ENCODE measurements at places on chromosomes 4 and X. TPM values are rescaled to one million over a fixed set of nuclear protein-coding genes. Genes with fewer than 3 reads are reported as not detected.

DNA sequence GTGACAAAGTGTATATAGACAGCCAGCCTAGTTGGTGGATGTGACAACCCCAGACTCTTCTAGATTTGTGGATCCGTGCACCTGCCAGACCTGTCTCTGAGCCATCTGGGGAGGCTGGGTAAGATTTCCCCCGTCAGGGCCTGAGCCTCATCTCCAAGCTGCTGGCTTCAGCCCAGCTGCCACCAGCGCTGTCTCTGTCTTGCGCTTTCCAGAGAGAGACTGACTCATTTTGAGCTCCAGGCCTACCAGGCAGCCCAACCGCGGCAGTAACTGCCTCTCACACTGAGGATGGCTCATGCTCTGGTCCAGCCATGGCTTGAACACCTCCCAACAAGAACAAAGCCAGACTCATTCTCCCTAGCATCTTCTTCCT is 26.4 kb downstream of the NOP14 start:
- no peak for DNase-seq

DNA sequence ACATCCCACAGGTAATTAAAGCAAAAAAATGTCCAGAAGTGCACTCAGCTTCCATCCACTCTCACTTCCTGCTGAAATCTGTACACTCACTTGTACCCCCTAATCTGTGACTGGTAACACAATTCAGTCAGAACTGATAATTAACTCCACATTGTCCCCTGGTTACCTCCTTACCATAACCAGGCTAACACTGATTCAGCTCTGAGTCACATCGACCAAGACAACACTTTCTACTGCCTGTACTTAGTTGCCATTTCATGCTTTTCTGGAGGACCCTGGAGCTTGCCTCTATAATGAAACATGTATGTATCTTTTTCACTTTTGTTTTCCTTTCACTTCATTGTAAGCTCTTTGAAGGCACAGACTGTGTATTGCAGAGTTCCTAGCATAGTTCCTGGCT is 130.9 kb upstream of the GABRG1 start:
- no peak for DNase-seq

- no peak for DNase-seq
These were observed 343.1 kb downstream of the MID1IP1 start for GRCh38 chrX:39144323-39144722.

GRCh38 chrX:18136816-18137215 is 83.9 kb downstream of the BEND2 start:
- no peak for DNase-seq

- DNase-seq, result no peak
These were observed 45.7 kb upstream of the INTU start for GRCh38 chr4:127586922-127587571.

GRCh38 chr4:26992657-26993361 is 132.2 kb downstream of the STIM2 start:
- DNase-seq, result peak; percentile 77

GRCh38 chr4:154132406-154132805 is 343.5 kb upstream of the SFRP2 start:
- DNase-seq, result no peak

TCEAL6 gene
- 0.21 TPM for polyA plus RNA-seq

CLGN gene
- 4.9 TPM for polyA plus RNA-seq
